ENCODE measurements at places on chromosomes 7 and 10. TPM values are rescaled to one million over a fixed set of nuclear protein-coding genes. Genes with fewer than 3 reads are reported as not detected.

Gene CPED1
- total RNA-seq: 2.1 TPM

- DNase-seq: no peak
These were observed 83.7 kb upstream of the KDM7A start for GRCh38 chr7:140260352-140261104.

Gene H2BK1
- not detected for total RNA-seq

Gene SPDYE2B
- total RNA-seq: not detected

DNA sequence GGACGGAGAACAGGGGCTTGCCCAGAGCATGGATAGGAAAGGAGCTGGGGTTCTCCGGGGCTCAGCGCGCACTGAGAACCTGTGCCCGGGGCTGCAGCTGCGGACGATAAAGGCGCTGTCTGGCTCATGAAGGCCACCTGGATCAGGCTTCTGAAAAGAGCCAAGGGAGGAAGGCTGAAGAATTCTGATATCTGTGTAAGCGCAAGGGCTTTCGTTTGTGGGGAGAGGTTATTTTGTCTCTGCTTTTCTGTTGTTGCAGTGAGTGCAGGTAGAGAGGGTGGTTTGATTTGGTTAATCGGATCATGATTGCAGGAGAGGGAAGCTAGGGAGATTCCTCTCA is 250.5 kb downstream of the NSUN6 start:
- no peak for DNase-seq

DNA sequence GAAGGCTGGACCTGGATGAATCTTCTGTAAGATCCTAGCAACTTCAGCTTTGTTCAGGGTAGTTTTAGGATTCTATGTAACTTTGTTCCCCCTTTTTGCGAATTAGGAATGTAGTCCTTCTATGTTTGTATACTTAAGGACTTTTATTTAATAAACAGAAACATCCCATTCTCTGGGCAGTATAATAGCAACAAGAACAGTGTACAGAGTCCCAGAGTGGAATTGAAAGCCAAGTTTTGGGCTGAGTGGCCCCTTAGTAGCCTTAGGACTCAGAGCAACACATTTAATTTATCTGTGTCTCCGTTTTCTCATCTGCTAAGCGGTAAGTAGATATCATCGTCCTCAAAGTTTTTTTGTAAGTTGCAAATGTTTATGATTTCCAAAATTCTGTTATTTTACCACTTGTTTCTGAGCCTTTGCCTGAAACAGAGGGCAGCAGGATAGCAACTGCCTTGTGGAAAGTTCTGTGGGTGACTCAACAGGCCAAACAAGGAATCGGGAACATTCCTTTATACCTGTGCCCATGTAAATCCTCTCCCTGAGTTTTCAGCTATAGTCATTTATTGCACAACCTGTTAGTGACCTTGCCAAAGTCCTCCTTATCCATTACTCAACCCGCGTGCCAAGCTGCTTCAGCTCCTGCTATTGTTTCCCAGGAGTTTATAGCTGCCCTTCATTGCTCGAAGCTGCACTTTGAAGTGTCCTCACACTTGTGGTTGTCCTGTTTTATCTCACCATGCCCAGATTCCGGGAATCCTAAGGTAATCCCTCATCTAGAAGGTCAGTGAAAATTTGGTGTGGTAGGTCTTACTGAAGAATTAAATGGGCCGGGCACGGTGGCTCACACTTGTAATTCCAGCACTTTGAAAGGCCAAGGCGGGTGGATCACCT is 199.1 kb upstream of the AHR start:
- DNase-seq: peak; percentile 72

Gene JCAD
- 7.3 TPM for total RNA-seq

All from epithelial cell of proximal tubule (primary cell).